ENCODE measurements at places on chromosomes 1 and 21.
A peak's percentile ranks its signal among the peaks of the same experiment; 100 is the strongest.

- DNase-seq: no peak
Measured at GRCh38 chr1:7386226-7387052, 384.7 kb upstream of the VAMP3 start.

- DNase-seq: no peak
Measured at GRCh38 chr1:8496473-8496872, 178.6 kb downstream of the SLC45A1 start.

GRCh38 chr21:17611414-17612022, 1.2 kb downstream of the BTG3 start:
- peak; percentile 92 for DNase-seq

GRCh38 chr1:2085080-2085479, 34.9 kb downstream of the PRKCZ start:
- DNase-seq: no peak

Data from suppressor macrophage treated with lipopolysaccharide for 4 hours (primary cell).